ENCODE measurements at places on chromosomes 7 and 10. TPM values are rescaled to one million over a fixed set of nuclear protein-coding genes. Genes with fewer than 3 reads are reported as not detected.

The MYPN gene
- 2.0 TPM for total RNA-seq

The SRGN gene
- 101 TPM for total RNA-seq

The COBL gene
- 5.0 TPM for total RNA-seq

The WNT2 gene
- not detected for total RNA-seq

The CFAP69 gene
- total RNA-seq = 3.3 TPM

The SEMA3E gene
- 2.3 TPM for total RNA-seq

The IDI1 gene
- 29.2 TPM for total RNA-seq

The ANKRD2 gene
- 4.4 TPM for total RNA-seq

The TYSND1 gene
- 16.8 TPM for total RNA-seq

The DENND2A gene
- 0.78 TPM for total RNA-seq

The IL6 gene
- 1.0 TPM for total RNA-seq

The THNSL1 gene
- total RNA-seq = 4.4 TPM

The UCMA gene
- total RNA-seq = not detected

The SLC13A1 gene
- total RNA-seq = not detected

The MAGI2 gene
- total RNA-seq = 0.40 TPM

The CCAR1 gene
- total RNA-seq = 62.2 TPM

The CHCHD3 gene
- total RNA-seq = 85.0 TPM

The SYT15B gene
- total RNA-seq = 3.5 TPM

The CTAGE4 gene
- total RNA-seq = not detected

The RBP3 gene
- not detected for total RNA-seq

The ERV3-1 gene
- 4.2 TPM for total RNA-seq

The C10orf53 gene
- total RNA-seq = not detected

The MAT1A gene
- 0.03 TPM for total RNA-seq

The TMEM196 gene
- total RNA-seq = not detected

The NODAL gene
- total RNA-seq = not detected

The AOC1 gene
- total RNA-seq = not detected

The HHEX gene
- total RNA-seq = 13.3 TPM

The NACAD gene
- 0.19 TPM for total RNA-seq

The GSTO2 gene
- 1.5 TPM for total RNA-seq

The ARID5B gene
- 1.2 TPM for total RNA-seq

Measured in A549 treated with GW870086 at 1 μM for 4 hours (cell line).